ENCODE measurements at places on chromosomes 7 and 10.
A peak's percentile ranks its signal among the peaks of the same experiment; 100 is the strongest.

GRCh38 chr10:121282797-121283515 is 315.3 kb downstream of the FGFR2 start:
- no peak for DNase-seq

DNA sequence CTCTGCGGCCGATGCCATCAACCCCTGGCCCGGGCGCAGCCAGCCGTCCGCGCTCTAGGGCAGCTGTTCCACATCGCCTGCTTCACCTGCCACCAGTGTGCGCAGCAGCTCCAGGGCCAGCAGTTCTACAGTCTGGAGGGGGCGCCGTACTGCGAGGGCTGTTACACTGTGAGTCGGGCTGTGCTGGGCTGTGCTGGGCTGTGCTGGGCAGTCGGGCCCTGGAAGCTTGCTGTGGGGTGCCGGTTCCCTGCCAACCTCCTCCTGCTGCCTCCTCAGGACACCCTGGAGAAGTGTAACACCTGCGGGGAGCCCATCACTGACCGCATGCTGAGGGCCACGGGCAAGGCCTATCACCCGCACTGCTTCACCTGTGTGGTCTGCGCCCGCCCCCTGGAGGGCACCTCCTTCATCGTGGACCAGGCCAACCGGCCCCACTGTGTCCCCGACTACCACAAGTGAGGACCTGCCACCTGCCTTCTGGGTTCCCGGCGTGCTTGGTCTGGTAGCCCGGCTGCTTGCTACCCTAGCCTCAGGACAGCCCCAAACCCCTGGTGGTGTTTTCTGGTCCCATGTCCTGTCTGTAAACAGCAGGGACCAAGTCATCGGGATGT is 7.5 kb downstream of the ZYX start:
- no peak for DNase-seq

GRCh38 chr10:78577712-78578111 is 491.1 kb upstream of the ZMIZ1 start:
- DNase-seq = no peak

DNA sequence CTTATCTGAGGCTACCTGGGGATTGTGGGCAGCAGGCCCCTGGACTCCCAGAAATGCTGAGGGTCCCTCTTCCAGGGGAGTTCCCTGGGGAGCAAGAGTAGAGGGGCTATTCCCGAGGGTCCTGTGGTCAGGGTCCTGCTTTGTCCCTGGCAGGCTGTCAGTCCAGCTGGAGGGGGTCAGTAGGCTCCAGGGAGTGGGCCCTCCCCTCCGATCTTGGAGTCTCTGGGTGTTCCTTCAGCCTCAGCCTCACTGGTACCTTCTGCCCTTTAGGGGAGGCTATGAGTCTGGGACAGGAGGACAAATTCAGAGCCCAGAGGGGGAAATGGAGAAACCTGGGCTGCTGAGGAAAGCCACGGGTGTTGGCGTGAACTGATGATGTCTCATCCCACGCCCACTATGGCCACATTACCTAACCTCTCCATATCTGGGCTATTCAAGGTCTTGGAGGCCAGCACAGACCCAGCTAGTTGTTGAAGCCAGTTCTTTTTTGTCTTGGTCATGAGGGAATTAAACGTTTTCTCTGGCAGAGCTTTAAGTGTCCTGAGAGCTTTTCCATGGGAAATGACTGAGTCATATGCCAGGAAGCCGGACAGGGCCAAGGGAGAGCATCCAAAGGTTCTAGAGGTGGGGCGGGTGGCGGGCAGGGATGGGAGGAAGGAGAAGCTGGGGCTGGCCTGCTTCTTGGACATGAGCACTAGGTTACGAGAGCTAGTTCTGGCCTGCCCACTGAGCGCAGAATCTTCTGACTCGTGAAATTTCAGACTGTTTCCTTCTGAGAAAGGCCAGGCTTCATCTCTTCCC is 6.2 kb downstream of the CALHM2 start:
- no peak for DNase-seq

- no peak for DNase-seq
Measured at GRCh38 chr10:86310291-86310690, 56.3 kb downstream of the GRID1 start.

DNA sequence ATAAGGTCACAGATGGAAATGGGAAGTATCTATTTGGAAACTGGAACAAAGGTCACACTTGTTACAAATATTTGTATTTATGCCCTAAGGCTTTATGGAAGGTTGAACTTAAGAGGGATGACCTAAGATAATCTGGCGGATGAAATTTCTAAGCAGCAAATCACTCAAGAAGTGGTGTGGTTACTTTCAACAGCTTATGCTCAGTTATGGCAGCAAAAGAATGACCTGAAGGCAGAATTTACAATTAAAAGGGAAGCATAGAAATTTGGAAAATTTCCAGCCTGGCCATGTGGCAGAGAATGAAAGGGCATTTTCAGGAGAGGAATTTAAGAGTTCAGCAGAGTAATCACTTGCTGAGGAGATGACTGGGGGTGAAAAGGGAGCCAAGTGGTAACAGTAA is 95.8 kb upstream of the TNS3 start:
- DNase-seq = no peak

GRCh38 chr7:100271716-100272537 is 35.6 kb upstream of the SPDYE3 start:
- peak; percentile 97 for DNase-seq

DNA sequence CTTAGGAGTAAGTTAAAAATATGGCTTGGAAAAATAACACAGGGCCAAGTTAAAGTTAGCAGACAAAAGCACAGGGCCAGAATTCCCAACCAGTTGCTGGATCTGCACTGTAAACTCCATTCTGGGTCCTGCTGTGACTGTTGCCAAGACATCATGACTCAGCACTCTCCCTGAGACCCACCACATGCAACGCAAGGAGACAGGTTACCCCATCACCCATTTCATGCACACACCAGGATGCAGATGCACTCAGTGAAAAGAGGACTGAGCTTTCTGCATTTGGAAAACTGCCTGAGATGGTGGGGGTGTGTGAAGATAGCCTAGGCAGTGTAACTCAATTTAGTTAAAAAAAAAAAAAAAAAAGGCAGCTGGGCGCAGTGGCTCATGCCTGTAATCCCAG is 97.6 kb upstream of the ZNF438 start:
- peak; percentile 94 for DNase-seq

DNA sequence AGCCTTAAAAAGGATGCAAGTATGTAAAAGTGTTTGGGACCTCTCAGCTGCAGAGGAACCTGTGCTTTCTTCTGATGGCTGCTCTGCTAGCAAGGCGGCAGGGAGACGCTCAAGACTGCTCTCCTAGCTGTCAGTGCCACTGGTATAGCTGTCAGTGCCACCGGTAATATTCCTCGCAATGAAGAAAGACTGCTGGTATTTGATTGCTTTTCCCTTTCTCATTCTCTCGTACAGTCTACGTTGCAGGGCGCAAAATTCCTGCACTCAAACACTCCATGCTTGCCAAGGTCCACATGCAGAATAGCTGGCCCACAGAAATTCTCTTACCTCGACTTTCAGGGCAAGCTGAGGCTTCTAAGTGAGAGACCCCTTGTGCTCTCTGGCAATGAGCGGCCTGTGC is 432.6 kb upstream of the KLF6 start:
- DNase-seq = no peak

- DNase-seq = no peak
Measured at GRCh38 chr7:148611692-148612091, 21.1 kb downstream of the C7orf33 start.

- DNase-seq = no peak
Measured at GRCh38 chr7:91248996-91249395, 15.2 kb upstream of the FZD1 start.

DNA sequence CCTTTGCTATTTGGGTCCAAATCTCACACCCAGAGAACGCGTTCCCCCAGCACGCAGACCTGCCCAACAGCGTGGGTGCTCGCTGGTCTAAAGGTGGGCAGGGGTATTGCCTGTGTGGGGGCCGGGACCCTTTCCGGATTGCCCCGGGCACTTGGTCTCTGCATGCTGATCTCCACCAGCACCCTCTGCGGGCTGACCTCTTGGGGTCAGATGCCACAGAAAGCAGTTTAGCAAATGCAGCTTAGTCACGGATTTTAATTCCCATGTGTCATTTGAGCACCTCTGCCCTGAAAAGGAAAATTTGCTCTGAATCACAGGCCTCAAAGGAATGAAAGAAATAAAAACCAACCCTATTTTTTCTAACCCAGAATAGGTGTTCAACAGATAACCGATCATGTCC is 46.7 kb downstream of the PKD1L1 start:
- no peak for DNase-seq

GRCh38 chr10:27784272-27784671 is 38.7 kb upstream of the MKX start:
- no peak for DNase-seq

DNA sequence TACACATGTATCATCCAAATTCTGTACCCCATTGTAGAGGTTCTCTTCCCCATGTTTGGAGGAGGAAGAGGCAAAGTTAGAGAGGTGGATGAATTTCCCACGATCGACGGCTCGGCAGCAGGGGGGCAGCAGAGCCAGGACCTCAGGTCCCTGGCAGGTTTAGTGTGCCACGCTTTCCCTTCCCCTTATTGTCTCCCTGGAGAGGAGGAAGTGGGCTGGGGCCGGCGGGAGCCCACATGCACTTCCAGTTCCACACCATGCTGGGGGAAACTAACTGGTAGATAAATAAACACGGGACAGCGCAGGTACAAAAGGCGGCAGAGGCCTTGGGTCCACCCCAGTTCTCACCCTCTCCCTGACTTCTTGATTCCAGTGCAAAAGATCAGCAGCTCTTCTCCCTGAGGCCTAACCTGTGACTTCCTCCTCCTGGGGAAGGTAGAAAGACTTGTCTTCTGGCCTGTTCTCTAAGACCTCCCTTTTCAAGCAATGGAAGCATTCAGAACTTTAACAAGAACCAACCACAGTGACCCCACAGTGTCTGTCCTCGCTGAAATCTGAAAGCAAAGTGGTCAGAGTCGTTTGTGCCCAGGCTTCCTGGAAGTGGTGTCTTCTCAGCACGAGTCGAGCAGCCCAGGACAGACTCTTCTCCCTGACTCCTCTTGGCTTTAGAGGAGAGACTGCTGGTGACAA is 30.5 kb upstream of the SRGN start:
- no peak for DNase-seq

GRCh38 chr7:47484457-47484856 is 97.5 kb downstream of the TNS3 start:
- no peak for DNase-seq

DNA sequence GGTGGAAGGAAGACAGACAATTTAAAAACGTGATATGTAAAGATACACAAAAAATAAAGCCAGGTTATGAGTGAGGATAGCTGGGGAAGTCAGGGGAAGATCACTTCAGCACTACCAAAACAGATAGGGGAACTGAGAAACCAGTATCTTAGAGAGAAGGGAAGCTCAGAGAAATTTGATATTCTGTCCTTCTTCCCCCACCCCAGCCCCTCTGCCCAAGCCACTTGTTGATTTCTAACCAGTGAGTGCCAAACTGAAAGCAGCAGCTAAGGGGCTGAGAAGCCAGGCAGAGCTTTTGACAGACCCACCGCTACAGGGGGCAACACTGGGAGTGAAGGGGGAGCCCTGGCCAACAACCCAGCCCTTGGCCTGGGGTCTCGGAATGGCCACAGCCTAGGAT is 9.1 kb upstream of the SLC29A3 start:
- DNase-seq = no peak

DNA sequence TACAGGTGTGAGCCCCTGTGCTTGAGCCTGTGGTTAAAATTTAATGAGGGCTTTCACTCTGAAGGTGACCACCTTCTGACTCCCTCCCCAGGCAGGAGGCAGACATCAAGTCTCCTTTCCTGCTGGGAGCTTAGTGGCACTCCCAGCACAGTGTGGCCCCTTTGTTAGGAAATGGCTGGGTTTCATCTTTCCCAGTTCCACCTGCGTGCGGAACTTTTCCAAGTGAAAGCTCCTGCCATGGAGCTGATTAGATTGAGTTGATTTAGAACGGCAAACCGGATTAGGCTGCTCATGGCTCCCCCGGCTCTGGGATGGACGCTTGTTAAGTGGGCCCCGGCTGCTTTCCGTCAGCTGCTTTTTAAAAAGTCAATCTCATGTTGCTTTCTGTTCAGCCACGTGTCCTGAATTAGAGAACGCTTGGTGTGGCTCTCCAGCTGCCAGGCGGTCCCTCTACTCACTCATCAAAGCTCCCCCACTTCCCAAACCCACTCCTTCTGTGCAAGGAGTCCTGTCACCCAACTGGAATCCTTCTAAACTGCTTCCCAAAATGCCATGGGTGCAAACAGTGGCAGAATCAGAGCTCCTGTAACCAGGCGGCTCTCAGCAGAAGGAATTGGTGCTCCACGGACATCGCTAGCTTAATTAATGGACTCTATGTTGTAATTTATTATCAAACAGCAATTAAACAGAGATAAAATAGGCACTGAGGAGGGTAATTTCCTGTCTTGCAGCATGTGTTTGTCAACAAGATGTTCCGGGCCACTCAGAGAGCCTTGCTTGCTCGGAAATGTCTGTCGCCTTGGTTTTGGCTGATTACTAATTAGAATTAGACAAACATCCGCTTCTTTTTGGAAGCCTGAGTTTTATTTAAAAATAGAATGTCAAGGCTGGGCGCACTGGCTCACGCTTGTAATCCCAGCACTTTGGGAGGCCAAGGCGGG is 551.2 kb downstream of the GALNT17 start:
- DNase-seq = no peak

DNA sequence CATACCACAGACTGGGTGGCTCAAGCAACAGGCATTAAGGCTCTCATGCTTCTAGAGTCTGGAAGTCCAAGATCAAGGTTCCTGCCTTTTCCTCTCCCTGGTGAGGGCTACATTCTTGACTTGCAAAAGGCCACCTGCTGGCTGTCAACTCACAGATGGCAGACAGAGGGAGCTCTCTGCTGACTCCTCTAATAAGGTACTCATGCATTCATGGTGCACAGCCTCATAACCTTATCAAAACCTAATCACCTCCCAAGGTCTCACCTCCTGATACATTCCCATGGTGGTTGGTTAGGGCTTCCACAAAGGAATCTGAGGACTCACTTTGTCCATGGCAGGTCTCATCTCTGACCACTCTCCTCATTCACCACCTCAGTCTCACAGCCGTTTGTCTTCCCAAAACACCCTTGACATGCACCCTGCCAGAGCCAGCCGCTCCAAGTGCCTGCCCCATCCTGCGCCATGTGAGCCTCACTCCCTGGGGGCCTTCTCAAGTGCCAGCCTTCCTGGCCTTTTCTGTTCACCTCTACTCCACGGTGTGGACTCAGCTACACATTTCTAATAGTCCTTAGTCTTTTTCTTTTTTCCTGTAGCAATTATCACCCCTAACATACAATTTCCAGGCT is 400.3 kb upstream of the ADARB2 start:
- no peak for DNase-seq

DNA sequence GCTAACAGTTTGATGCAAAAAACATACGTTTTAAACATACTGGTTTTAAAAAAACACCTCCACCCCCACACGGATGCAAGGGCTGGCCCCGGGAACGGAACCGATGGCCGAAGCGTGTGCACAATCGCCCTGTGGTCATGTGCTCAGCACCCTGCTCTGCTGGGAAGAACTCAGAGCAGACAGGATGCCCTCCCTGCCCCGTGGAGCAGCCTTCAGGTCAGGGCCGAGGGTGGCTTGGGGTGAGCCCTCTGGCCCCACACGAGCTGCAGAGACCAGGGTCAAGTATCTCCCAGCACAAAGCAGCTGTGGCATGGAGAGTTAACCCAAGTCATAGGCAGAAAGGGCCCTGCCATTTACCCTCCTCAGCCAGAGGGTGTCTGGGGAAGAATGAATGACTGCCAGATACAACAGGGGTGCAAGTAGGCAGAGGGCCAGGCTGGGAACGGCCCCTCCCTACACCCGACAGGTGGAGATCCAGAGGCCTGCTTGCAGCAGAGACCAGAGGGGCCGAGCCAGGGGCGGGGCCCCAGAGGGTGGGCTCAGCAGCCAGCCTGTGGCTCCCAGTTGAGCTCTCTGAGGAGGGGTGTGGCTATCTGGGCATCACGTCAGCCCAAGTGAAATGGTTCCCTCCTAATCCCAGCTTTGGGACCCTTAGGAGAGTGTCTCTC is 56.8 kb downstream of the ZRANB1 start:
- DNase-seq = no peak

- peak; percentile 40 for DNase-seq
Measured at GRCh38 chr7:70554646-70555045, 577.3 kb upstream of the GALNT17 start.

Data from vagina (tissue), 2 donors.